Tracheal epithelial cell (primary cell): ENCODE measurements at places on chromosomes 7 and 10. TPM values are rescaled to one million over a fixed set of nuclear protein-coding genes. Genes with fewer than 3 reads are reported as not detected.

Gene CDHR3
- 0.48 and 3.2 TPM in 2 replicates for total RNA-seq

Gene LEP
- total RNA-seq: 0.21 and 0.24 TPM in 2 replicates

Gene GAD2
- not detected in 2 replicates for total RNA-seq

Gene CAV2
- 225 and 241 TPM in 2 replicates for total RNA-seq

Gene PKD2L1
- not detected in 2 replicates for total RNA-seq

Gene FGFBP3
- total RNA-seq: 0.24 TPM in 1 of 2 replicates, not detected in the other

Gene UCN3
- not detected in 2 replicates for total RNA-seq

Gene NODAL
- not detected in 2 replicates for total RNA-seq

Gene PARD3
- total RNA-seq: 105 and 126 TPM in 2 replicates

Gene GPR15LG
- total RNA-seq: 3.4 TPM in 2 replicates

Gene AGAP9
- 1.5 and 1.9 TPM in 2 replicates for total RNA-seq

Gene CH25H
- under 0.01 TPM in 1 of 2 replicates, not detected in the other for total RNA-seq

Gene CAV1
- 189 and 322 TPM in 2 replicates for total RNA-seq

Gene ZCCHC24
- 0.96 and 1.5 TPM in 2 replicates for total RNA-seq

Gene CHN2
- not detected in 2 replicates for total RNA-seq

Gene CACNA2D1
- 0.64 and 1.9 TPM in 2 replicates for total RNA-seq

Gene SEC31B
- 0.43 and 2.4 TPM in 2 replicates for total RNA-seq

Gene PTF1A
- total RNA-seq: not detected in 2 replicates

Gene MYO1G
- under 0.01 and 0.43 TPM in 2 replicates for total RNA-seq

Gene CALHM3
- not detected in 2 replicates for total RNA-seq

Gene USP6NL
- total RNA-seq: 8.9 and 9.6 TPM in 2 replicates

Gene GPAM
- total RNA-seq: 6.0 and 9.0 TPM in 2 replicates

Gene LRRN3
- total RNA-seq: under 0.01 TPM in 1 of 2 replicates, not detected in the other

Gene PHYHIPL
- under 0.01 TPM in 1 of 2 replicates, not detected in the other for total RNA-seq

Gene CPA2
- 0.43 TPM in 1 of 2 replicates, not detected in the other for total RNA-seq

Gene TUBAL3
- 0.72 TPM in 1 of 2 replicates, not detected in the other for total RNA-seq

Gene ZFYVE27
- total RNA-seq: 19.6 and 26.7 TPM in 2 replicates

Gene NEUROD6
- not detected in 2 replicates for total RNA-seq

Gene LLCFC1
- total RNA-seq: not detected in 2 replicates

Gene OR2A5
- total RNA-seq: under 0.01 TPM in 1 of 2 replicates, not detected in the other

Gene CFAP46
- 0.24 TPM in 1 of 2 replicates, not detected in the other for total RNA-seq

Gene KNDC1
- under 0.01 and 0.21 TPM in 2 replicates for total RNA-seq

Gene SP4
- 4.5 and 10.1 TPM in 2 replicates for total RNA-seq

Gene GNAT3
- total RNA-seq: not detected in 2 replicates

Gene TRIM50
- not detected in 2 replicates for total RNA-seq

Gene LIPF
- not detected in 2 replicates for total RNA-seq

Gene SH2B2
- 4.9 and 7.0 TPM in 2 replicates for total RNA-seq

Gene NPFFR1
- not detected in 2 replicates for total RNA-seq

Gene TMEM139
- 3.0 and 13.5 TPM in 2 replicates for total RNA-seq

Gene FZD8
- total RNA-seq: 9.6 and 20.0 TPM in 2 replicates
